Pons (tissue), 1 donor: ENCODE measurements at places on chromosomes 2 and 18.

DNA sequence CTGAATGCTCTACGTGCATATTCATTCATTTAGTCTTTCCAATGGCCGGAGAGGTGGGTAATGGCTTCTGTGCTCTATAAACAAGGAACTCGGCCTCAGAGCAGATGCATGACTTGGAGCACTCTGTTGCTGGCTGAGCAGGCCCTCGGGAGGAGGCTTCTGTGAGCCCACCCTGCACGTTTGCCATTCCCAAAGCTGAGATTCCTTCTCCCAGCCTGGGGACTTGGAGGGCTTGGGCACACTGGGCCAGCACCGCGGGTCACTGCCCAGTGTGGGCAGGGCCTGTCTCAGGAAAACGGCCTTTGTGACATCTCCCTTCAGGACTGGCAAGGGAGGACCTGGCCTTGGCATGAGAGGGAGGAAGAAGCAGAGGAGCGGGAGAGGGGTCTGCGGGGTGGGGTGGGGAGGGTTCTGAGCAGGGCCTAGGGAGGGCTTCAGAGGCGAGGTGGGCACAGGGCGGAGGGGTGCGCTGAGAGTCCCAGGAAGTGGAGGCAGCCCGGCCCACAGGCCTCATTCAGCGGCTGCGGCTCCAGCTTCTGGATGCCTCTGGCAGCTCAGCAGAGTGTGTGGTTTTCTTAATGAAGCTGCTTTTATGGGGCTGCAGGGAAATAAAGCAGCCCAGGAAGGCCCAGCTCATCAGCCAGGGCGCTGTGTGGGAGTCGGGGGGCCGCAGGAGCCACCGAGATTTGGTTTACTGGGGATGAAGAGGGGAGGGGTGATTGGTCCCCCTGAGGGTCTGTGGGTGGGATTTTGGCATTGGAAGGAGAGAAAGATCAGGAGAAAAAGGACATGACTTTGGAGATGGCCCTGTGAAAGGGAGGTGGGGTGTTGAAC is 51.7 kb upstream of the OTOF start:
- DNase-seq = no peak

DNA sequence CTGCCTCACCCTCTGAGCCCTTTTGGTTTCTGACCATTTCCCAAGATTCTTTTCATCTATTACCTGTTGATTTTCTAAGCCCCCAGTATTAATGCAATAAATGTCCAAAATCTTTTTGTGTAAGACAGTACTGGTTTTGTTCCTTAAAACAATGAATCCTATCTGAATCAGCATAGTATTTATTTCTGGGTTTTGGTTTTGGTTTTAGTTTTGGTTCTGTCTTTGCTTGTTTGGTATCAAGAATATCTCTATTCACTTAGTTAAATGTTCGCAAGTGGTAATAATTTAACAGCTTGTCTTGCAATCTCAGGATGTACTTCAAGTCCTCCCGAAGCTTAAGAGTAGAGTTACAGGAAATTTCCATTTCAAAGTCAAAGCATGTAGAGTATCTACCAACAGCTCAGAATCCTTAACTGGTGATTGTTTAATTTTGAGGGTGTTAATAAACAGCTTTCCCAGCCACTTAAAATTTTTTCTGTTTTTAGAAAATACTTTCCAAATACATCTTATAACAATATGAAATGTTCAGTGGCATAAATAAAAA is 67.7 kb upstream of the NEDD4L start:
- DNase-seq = peak; percentile 15

GRCh38 chr2:68766376-68766845 is 31.8 kb downstream of the ARHGAP25 start:
- DNase-seq = peak; percentile 56

- no peak for DNase-seq
Measured at GRCh38 chr2:39094717-39095363, 26.0 kb downstream of the SOS1 start.

- no peak for DNase-seq
Measured at GRCh38 chr2:191167766-191168165, 17.0 kb upstream of the STAT4 start.

DNA sequence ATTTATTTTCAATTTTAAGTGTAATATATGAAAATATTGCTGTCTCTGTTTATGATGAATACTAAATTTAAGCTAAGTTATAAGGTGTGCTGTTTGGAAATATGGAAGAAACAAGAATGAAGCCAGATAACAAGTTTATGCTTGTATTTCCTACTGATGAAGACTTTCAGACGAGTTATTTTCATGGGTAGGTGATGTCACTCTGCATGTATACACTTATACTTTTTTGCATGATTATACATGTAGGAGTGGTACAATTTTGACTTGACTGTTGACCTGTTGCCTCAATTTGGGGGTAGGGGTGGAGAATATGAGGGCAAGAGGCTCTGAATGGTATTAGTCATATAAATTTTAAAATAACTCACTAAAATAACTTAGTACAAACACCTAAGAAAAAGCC is 133.7 kb downstream of the HAUS1 start:
- DNase-seq = no peak

DNA sequence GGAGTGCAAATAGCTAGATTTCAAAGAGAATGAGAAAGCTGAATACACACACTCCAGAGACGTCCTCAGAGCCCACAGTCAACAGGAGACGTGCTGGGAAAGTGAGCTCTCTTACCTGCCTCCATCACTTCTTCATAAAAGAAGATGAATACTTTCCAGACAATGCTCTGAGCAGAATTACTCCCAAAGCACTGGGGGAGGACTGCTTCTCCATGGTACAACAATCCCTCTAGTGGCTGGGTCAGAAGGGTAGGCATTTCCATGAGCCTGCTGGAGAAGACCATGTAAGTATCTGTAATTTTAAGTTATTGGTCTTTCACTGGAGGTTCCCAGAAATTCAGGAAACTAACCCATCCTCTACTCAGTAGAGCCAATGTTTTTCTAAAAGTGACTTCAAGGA is 190.3 kb downstream of the RBM43 start:
- DNase-seq = no peak

DNA sequence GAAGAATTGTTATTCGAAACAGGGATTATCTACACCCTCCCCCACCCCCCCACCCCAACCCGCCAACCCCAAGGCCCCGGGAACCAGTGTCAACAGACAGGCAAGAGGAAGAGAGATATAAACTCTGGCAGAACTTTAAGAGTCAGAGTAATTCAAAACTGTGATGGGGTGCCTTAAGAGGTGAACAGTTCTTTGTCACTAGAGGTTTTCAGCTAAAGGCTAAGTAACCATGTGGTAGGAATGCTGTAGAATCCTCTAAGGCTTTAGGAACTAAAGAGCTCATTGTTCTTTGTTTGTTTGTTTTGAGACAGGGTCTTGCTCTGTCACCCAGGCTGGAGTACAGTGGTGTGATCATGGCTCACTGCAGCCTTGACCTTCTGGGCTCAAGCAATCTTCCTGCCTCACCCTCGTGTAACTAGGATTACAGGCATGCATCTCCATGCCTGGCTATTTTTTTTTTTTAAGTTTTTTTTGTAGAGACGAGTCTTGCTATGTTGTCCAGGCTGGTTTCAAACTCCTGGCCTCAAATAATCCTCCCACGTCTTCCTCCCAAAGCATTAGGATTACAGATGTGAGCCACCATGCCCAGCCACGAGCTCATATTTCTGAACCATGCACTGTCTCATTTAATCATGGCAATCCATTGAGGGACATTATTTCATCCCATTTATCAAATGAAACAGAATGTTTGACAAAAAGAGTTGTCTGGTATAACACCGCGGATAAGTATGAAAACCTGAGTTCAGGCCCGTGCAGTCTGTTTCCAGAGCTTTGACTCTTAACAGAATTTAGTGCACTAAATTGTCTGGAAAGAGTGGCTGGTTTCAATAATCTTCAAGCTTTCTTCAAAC is 20.8 kb upstream of the TMEM17 start:
- no peak for DNase-seq

DNA sequence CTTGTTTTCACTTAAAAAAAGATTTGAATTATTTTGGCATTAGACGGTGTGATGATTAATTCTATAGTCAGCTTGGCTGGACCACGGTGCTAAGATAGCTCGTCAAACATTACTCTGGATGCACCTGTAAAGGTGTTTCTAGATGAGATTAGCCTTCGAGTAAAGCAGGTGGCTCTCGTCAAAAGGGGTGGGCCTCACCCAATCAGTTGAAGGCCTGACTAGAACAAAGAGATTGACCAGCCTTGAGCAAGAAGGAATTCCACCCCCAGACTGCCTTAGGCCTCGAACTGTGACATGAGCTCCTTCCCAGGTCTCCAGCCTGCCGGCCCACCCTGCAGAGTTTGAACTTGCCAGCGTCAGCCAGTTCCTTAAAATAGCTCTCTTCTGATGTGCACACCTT is 73.4 kb downstream of the TWIST2 start:
- DNase-seq = no peak

DNA sequence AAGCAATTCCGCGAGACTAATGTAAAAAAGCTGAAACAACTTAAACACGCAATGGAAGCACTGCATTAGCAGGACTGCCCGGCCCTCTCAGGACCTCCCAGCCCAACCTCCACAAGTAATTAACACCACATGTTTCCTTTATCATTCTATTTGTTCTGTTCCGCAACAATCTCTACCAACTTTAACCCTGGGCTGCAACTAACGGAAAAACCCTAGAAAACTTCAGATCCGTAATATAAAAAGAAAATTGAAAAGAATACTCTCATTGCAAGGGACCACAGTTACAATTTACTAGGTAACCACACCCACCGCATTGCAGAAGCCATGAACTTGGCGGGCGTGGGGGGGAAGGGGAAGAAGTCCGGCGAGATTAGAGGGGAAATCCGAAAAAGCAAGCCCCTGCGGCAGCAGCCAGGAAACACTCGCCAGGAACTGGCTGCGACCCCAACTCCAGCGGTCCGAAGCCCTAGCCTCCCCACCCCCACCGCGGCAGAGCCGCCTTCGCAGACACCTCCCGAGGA is 1.2 kb downstream of the EPB41L3 start:
- DNase-seq = no peak

- DNase-seq = no peak
Measured at GRCh38 chr2:228359473-228359872, 178.0 kb upstream of the SPHKAP start.

- no peak for DNase-seq
Measured at GRCh38 chr2:161426455-161426921, 10.4 kb downstream of the TBR1 start.

GRCh38 chr2:217366266-217366895 is 506.5 kb upstream of the TNP1 start:
- no peak for DNase-seq

DNA sequence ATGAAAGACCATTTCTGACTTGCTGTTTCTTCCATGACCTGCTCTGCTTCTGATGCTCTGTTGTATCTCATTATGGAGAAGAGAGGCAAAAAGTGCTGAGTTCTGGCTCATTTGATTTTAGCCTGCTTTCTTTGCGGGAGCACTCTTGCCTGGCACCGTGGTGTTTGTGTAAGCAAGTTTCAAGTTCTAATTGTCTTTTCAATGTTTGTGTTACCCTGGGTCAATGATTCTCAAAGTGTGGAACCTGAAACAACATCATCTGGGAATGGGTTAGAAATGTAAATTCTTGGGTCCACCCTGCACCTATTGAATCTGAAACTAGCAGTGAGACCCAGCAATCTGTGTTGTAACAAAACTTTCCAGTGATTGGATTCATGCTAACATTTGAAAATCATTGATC is 85.5 kb upstream of the STON1 start:
- no peak for DNase-seq

- DNase-seq = peak; percentile 72
Measured at GRCh38 chr18:8601277-8602032, 7.8 kb upstream of the RAB12 start.

DNA sequence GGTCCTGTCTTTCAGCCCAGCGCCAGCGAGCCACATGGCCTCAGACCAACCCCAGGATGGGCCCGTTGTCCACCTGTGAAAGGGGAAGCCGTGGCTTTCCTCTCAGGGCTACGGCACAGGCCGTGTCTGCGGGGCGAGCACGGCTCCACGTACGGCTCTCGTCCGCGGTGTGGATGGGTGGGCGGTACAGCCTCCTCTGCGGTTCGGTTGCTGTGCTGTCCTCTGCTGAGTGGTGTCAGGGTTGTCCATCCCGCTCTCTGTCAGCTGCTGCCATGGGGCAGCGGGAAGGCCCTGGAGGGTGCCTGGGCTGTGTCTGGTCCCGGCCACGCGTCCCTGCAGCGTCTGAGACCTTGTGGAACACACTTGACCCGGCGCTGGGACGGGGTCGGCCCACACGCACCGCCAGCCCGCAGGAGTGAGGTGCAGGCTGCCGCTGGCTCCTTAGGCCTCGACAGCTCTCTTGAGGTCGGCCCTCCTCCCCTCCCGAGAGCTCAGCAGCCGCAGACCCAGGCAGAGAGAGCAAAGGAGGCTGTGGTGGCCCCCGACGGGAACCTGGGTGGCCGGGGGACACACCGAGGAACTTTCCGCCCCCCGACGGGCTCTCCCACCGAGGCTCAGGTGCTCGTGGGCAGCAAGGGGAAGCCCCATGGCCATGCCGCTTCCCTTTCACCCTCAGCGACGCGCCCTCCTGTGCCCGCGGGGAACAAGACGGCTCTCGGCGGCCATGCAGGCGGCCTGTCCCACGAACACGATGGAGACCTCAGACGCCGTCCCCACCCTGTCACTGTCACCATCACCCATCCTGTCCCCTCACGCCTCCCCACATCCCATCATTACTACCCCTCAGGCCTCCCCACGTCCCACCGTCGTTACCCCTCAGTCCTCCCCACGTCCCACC is 128.7 kb downstream of the NFATC1 start:
- DNase-seq = no peak

DNA sequence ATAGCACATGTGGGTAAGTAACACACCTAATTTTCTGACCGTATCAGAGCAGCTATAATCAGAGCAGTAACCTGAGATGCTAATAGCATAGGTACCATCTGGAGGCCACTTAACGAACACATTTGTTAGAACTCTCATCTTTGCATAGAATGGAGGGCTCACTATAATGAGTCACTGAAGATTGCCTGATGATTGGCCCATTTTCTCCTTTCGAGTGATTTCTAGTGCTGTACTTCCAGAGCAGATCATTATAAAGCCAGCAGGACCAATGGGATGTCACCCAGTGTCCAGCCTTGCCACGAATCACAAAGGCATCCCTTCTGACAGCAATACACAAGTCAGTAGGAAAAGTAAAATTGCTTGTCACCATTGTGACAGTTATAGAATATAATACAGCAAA is 81.7 kb upstream of the REV1 start:
- no peak for DNase-seq

- DNase-seq = peak; percentile 40
Measured at GRCh38 chr2:85647823-85648526, 20.0 kb downstream of the SFTPB start.

DNA sequence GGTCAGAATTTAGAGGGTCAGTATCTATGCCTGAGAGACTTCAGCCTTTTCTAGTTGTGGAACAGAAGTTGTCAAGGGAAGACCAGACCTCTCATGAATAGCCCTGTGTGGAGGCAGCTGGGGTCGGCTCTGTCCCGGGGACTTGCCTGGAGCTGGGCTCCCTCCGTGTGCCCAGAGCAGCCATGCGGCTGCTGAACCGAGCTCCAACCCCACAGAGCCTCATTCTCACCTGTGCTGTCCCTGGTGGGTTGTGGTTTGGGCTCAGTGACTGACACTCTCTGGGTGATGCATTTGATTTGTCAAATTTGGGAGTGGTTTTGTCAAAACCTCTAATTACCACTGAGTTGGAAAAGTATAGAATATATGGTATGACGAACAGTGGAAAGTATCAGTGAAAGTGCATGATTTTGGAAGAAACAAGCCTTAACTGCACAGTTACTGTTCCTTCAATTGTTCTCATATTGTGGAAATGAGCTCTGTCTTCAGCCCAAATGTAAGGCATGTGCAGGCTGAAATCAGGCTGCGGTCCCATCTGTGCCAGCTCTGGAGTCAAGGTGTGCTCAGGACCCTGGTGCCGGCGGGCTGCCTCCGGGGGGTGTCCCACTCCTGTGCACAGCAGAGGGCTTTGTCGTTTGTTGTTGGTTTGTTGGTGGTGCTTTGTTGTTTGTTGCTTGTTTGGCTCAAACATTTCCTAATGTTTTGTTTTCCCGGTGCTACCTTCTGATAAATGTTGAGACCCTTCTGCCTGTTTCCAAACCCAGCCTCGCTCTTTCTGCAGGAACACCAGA is 200.3 kb downstream of the SNTG2 start:
- no peak for DNase-seq
